ENCODE measurements at places on chromosomes 11 and 22.

DNA sequence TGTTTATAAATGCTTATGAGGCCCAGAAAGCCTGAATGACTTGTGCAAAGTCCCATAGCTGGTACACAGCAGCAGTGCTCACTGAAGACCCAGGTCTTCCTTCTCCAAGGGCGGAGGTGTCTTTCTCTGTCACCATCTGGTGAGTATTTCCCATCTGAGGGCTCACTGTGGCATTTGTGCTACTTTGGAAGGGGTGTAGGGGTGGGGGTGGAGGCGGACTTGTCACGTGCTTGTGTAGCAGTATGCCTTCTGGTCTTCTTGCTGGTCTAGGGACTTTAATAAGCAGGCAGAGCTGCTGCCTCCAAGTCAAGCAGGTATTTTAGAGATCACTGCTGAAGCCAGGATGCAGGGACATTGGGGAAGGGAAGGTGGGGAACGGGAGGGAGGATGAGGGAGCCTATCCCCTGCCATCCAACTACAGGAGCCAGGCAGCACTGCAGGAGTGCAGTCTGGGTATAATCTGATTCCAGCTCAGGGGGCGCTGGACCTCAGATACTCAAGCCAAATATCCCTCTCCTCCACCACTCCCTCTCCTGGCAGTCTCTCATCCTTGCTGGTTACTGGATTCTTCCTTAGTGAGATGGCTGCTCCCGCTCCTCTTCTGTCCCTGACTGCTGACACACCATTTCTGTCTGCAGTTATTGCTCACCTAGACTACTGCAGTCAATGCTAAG, 3.4 kb downstream of the ABCC8 start:
- no peak for DNase-seq

- DNase-seq: no peak
Observed at GRCh38 chr11:126597041-126597440, 241.6 kb downstream of the ST3GAL4 start.

DNA sequence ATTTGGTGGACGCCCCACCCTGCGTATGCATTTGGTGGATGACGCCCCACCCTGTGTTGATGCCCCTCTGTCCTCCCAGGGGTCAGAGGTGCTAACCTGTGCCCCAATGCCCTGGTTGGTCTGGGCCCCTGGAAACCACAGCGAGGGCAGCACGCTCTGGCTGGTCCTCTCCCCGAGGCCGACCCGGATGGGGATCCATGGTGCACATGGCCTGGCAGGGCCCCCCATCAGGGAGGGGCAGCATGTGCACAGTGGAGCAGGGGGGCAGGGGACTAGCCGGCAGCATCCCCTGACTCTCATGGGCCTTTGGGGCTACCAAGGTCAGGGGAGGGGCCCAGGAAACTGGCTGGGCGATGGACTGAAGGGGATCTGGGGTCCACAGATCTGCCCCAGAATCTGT, 7.6 kb upstream of the MUC5AC start:
- DNase-seq: no peak

GRCh38 chr22:43789452-43789851, 22.7 kb downstream of the EFCAB6 start:
- no peak for DNase-seq

- no peak for DNase-seq
Observed at GRCh38 chr11:5467527-5467926, 18.4 kb downstream of the OR51I2 start.

GRCh38 chr11:114399490-114400215, 658 bp downstream of the C11orf71 start:
- no peak for DNase-seq

DNA sequence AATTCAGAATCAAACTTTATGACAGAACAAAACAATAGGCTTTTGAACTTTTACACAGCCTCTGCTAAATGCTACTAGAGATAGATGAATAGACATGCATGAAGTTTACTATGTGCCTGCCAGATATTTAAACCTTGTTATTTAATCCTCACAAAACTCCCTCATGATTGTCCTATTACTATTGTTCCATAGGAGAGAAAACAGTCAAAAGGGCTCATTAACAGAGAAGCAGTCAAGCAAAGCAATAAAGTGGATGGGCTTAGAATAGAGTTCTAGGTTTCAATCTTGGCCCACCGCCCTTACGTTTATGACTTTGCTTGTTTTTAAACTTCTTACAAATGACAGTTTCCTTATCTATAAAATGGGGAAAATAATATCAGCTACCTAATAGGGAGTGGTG, 12.9 kb downstream of the CWC15 start:
- DNase-seq: no peak

- peak; percentile 71 for DNase-seq
Observed at GRCh38 chr11:62612366-62613290, at the start of the genes EML3 and ROM1. TSS of gene EML3 (minus strand) at chr11:62612775. CDS start at chr11:62612457, 318 bp downstream. TSS of gene ROM1 (plus strand) at chr11:62613257. CDS start at chr11:62613282, 25 bp downstream.

- DNase-seq: no peak
Observed at GRCh38 chr11:46120346-46121300, 631 bp downstream of the PHF21A start.

DNA sequence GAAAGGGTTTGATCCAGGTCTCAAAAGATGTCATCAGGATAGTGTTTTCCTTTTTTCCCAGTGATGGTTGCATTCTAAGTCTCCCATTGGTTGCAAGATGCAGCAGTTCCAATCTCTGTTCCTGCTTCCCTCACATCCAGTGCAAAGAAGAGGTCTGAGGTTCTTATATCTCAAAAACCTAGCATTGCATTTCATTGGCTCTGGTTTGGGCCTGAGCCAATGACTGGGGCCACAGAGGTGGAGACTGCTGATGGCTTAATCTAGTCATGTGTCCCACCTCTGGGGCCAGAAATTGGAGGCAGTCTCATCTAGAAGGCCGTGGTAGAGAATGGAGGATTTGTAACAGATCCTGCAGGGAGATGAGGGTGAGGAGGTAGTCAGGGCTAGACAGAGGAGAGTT, 13.2 kb upstream of the MICAL2 start:
- DNase-seq: no peak

- no peak for DNase-seq
Observed at GRCh38 chr11:38160433-38160832, 1562.4 kb upstream of the RAG2 start.

DNA sequence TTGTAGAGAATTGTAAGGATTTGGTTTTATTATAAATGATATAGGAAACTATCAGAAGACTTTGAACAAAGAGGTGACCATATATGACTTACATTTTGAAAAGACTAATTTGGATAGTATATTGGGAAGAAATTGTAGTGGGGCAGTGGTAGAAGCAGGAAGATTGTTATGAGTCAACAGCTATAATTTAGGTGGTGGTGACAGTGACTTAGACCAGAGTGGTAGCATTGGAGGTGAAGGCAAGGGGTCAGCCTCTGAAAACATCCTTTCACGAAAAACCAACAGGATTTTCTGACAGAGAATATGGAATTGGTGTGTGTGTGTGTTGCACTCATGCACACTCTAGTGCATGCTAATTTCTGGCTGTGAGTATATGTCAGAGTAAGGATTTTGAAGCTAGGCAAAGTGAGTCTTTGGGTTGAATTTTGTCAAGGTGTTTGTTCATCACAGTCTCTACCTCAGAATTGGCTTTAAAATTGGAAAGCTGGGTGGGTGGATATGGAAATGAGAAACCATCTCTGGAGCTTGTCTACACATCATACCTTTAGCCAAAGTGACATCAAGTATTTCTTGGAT, 8.2 kb upstream of the HBE1 start:
- DNase-seq: no peak

DNA sequence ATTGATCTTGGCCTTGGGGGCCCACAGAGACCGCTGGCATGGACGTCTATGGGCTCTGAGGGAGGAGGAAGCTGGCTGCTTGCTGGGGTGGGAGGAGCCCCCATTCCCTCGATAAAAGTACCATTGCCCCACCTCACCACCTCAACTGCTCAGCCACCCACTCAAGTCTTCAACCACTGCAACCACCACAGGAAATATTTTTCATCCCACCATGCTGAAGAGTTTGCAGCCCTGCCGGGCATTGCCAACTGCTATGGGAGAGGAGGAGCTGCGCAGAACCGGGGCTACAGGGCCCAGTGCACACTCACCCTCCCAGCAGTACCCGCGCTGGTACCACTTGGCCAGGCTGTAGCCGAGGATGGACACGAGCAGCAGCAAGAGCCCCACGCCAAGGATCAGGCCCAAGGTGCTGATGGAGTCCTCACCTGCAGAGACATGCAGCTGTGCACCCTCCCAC, 29.2 kb downstream of the IL10RA start:
- DNase-seq: no peak

GRCh38 chr22:17102297-17102667, 17.5 kb downstream of the IL17RA start:
- no peak for DNase-seq

GRCh38 chr11:113805640-113806039, 26.0 kb downstream of the CLDN25 start:
- no peak for DNase-seq

- no peak for DNase-seq
Observed at GRCh38 chr22:37806409-37807333, 1.1 kb upstream of the GCAT start.

DNA sequence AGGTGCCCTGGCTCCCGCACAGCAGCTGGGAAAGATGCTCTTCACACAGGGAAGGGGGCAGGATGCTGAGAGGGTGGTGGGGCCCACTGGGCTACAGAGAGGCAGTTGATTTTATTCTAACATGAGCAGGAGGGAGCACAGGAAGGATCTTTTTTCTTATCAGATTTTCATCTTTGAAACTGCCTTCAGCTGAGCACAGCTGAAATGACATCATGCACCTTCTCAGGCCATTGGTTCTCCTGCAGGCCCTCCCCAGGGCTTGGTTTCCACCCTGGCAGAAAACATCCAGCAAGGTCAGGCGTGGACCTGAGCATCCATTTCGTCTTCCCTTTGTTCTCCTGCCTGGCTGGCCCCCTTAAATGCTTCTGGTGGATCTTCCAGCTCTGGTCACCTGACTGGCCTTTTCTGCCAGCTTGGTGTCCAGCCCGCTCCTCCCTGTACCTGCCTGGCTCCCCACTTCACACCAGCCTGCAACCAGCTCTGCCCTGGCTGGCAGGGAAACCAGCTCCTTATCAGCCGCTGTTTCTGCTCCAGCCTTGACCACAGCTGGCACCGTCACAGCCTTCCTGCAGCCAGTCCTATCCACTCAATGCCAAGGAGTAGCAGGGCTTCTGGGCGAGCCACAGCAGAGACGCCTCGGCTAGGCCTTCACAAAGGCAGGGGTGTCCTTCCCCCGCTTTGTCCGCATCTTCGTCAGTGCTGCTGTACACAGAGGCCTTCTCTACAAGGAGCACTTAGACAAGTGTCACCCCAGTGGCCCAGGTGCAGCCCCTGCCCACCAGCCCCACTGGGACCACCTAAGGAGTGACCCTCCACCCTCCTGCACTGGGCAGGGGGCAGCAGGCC, 36.5 kb downstream of the TOM1 start:
- DNase-seq: no peak

DNA sequence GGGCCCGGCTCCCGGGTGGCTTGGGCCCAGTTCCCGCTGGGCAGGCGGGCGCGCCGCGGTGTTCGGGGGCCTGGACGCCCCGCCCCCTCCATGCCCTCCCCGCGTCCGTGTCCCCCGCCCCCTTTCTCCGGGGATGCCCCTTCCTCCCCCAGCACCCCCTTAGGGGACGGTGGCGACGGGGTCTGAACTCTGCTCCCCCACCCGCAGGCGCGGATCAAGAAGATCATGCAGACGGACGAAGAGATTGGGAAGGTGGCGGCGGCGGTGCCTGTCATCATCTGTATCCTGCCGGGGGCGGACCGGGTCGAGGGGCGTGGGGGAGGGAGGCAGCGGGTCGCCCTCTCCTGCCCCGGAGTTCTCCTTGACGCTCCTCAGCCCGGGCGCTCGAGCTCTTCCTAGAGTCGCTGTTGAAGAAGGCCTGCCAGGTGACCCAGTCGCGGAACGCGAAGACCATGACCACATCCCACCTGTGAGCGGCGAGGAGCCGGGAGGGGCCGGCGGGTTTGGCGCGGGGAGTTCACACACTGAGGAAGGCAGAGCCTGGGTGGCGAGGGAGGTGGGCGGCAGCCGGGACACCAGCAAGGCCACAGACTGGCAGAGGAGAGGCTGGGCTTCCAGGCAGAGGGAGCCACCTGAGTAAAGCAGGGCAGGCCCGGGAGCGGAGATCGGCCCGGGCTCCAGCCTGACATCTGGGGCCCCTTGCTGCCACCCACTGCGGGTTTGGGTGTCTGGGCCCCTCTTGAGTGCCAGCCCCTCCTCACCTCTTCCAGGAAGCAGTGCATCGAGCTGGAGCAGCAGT, 546 bp downstream of the DRAP1 start:
- DNase-seq: peak; percentile 34

- DNase-seq: no peak
Observed at GRCh38 chr11:82906931-82907330, 5.4 kb downstream of the DDIAS start.

DNA sequence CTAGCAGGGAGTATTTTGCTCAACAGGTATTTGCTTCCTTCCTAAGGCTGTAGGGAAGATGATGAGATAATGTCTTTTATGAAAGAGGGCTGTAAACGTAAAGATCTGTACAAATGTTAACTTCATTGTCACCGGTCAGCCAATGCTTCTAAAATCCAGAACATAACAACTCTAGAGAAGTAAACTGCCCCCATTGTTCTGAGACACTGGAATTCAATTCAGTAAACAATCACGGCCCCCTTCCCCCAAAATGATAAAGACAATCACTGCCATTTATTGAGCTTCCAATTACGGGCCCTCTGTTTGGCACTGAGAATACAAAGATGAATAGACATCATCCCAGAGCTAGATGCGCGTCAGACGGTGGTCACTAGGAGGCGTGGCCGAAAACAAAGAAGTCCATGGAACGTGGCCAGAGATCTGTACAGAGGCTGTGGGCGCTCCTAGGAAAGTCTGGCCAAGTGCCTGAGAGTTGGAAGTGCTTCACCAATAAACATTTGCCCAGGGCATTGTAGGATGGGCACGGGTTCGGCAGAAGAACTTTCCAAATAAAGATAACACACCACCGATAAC, 576 bp downstream of the TMEM258 start:
- no peak for DNase-seq

DNA sequence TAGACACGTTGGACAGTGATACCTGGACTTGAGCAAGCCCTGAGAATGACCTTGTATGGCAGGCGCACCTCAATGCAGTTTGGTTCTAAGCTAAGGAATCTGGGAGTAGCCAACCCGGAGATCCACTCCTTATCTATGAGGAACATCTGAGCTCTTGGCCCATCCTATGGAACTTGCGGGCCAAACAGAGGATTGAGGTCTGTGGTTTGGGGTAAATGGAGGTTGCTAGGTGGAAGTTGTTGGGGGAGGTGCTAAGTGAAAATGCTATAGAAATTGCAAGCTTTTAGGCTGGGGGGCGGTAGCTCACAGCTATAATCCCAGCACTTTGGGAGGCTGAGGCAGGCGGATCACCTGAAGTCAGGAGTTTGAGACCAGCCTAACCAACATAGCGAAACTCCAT, 8.9 kb downstream of the GDPD5 start:
- no peak for DNase-seq

- DNase-seq: no peak
Observed at GRCh38 chr22:47233316-47234243, 471.1 kb downstream of the TBC1D22A start.

GRCh38 chr11:36425561-36426081, 84.5 kb downstream of the TRAF6 start:
- DNase-seq: no peak

- no peak for DNase-seq
Observed at GRCh38 chr11:100687054-100687629, at the start of gene ARHGAP42. TSS of gene ARHGAP42 (plus strand) at chr11:100687288. CDS start at chr11:100687679, 391 bp downstream.

DNA sequence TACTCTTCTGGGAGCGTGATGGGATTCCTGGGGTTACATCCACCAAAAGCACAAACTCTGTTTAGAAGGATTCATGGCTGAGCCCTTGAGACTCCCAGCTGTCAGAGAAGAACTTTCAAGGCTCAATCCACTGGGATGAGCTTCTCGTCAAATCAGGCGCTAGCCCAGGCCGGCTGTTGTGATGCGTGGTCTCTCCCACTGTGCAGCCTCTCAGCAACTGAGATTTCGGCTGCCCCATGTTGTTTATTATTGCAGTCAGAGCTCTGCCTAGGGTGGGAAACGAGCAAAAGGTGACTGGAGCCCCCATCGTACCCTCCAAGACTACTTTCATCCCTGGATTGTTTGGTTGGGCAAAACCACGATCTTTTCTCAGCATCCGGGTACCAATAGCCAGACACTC, 251.6 kb downstream of the ETS1 start:
- no peak for DNase-seq
